ENCODE measurements at places on chromosomes 12 and 14. TPM values are rescaled to one million over a fixed set of nuclear protein-coding genes. Genes with fewer than 3 reads are reported as not detected.

DNA sequence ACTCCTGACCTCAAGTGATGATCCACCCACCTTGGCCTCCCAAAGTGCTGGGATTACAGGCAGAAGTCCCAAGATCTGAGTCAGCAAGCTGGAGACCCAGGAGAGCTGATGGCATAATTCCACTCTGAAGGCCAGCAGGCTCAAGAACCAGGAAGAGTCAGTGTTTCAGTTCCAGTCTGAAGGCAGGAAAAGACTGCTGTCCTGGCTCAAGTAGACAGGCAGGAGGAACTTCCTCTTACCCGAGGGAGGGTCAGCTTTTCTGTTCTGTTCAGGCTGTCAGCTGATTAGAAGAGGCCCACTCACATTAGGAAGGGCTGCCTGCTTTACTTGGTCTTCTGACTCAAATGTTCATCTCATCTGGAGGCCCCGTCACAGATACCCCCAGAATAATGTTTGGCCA, 206.0 kb upstream of the MYL2 start:
- no peak for ATAC-seq

DNA sequence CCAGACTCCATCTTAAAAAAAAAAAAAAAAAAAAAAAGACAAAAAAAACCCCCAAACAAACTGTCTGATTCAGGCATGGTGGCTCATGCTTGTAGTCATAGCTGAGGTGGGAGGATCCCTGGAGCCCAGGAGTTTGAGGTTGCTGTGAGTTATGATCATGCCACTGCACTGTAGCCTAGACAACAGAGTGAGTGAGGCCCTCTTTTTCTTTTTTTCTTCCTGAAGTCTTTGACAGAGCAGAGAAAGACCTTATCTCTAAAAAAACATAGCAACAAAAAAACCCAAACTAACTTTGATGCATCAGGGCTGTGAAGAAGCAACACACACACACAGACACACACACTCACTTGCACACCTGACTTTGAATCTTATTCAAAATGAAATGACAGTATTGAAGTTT, 7.7 kb upstream of the AMN1 start:
- peak; percentile 97 for ATAC-seq

- ATAC-seq: no peak
Observed at GRCh38 chr12:86290615-86291014, 34.4 kb upstream of the MGAT4C start.

GRCh38 chr12:26994109-26994508, 20.1 kb downstream of the TM7SF3 start:
- ATAC-seq: no peak

DNA sequence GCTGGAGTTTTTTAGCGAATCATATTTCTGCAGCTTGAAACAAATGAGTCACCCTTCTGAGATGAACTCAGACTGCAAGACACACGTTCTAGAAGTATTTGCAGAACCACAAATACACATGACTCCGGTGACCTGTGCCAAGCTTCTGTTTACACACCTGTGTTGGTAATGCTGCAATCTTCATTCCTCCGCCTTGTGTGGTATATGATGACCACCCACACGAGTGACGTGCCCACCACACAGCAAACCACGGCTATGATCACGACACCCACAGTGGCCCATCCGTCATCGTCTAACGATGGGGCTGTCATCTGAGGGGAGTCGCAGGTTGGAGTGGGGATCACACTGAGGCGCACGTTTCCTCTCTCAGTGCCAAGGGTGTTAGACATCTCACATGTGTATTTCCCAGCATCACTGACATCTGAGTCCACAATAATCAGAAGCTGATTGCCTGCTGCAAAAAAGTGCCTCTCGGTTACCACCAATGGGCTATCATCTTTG, 43.0 kb downstream of the LRIG3 start:
- ATAC-seq: no peak

Gene EGLN3
- total RNA-seq: 0.92 TPM

Gene LBHD2
- 0.32 TPM for total RNA-seq

GRCh38 chr12:12194206-12194605, 72.6 kb downstream of the LRP6 start:
- ATAC-seq: peak; percentile 94

GRCh38 chr12:94128280-94128679, 20.1 kb upstream of the PLXNC1 start:
- no peak for ATAC-seq

Gene FAM181A
- not detected for total RNA-seq

GRCh38 chr14:105197211-105197641, 16.1 kb upstream of the NUDT14 start:
- peak; percentile 17 for ATAC-seq

DNA sequence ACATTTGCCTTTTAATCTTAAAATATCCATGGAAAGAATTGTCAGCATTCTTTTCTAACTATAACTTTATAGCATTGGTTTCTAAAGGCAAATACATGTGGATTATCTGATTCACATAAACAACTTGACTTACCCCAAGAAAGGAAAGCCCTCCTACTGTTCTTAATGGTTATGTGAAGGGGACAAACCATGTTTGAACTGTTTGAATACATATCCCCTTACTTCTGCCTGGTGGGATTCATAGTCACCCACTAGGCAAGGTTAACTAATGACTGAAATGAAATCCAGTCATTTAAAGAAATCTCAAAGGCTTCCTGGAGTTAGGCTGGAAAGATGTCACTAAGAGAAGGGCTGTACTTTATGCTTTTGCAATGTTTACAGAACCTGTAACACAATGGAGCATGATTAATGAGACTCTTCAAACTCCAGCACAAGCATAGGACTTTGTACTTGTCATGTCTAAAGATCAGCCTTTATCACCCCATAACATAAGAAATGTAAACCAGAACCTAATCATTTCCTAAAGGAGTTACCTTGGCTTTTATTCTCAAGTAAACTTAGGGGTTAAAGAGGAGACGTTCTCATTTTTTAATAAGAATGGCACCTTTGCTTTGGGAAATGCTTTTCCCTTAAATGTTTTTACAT, 10.2 kb upstream of the FLRT2 start:
- no peak for ATAC-seq
